ENCODE measurements at places on chromosomes 6 and 20.

DNA sequence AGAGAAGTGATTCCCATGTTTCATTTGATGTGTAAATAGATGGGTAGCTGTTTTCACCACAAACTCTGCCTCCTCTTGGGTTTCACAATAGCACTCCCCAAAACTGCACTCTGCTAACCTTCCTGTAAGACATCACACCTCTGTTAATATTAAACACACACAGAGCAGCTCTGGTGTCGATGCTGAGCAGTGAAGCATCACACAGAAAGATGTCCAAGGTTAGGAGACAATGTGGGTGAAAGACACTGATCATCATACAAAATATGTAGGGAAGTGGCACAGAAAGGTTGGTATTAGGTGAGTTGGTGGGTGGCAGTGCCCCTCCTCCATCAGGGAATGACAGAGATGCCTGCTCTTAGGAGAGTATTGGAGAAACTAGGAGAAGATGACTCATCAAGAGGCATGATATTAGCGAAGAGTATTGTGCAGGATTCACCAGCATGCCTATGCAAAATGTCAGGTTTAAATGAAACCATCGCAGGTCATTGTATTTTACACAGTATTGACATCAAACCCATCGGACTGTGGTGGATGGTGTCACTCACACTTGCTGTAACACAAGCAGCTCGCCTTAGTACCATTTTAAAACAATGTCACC is 199.7 kb downstream of the TBXT start:
- no peak for DNase-seq

DNA sequence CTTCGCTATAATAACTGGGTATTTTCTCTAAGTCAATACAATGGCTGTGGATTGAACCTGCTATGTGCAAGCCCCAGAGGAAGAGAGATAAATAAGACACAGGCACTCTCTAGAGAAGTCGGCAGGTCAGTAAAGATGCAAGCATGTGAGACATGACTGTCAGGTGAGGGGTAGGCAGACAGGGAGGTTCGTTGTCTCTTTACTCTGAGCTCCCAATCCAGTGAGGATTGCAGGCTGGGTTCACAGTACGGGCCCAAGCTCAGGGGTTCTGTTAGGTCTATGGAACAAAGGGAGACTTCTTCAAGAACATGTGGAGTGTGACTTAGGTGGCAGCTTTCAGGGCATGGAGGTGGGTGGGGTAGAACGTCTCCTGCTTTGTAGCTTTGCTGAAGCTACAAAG is 147.2 kb downstream of the PCSK2 start:
- no peak for DNase-seq

- peak; percentile 40 for DNase-seq
Observed at GRCh38 chr20:49979030-49979832, 3.5 kb upstream of the SNAI1 start.

DNA sequence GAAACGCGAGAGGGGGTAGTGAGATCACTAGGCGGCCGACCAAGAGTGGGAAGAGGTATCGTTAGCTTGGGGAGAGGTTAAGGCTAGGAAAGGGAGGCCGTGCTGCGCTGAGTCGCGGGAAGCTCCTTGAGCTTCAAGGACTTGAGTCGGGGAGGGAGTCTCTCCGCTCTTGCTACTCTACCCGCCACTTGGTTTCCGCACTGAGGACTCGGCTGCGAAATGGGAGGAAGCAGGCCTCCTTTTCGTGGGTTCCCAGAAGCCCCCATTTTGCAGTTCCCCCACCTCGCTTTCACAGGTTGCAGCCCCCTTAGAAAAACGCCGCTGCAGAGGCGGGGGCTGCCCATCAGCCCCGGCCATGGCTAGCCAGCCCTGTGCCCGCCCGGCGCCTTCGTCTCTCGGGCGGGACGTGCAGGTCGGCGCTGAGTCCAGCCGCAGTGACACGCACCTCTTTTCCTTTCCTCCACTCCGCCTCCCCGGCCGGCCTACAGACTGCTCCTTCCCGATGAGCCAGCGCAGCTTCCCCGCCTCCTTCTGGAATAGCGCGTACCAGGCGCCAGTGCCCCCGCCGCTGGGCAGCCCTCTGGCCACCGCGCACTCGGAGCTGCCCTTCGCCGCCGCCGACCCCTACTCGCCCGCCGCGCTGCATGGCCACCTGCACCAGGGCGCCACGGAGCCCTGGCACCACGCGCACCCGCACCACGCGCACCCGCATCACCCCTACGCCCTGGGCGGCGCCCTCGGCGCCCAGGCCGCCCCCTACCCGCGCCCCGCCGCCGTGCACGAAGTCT is 4.9 kb downstream of the VGLL2 start:
- peak; percentile 9 for DNase-seq

- DNase-seq = no peak
Observed at GRCh38 chr6:111949546-111949945, 76.3 kb upstream of the FYN start.

- DNase-seq = no peak
Observed at GRCh38 chr6:27352850-27353249, 35.7 kb upstream of the ZNF391 start.
